ENCODE measurements at places on chromosomes 5 and 9.

DNA sequence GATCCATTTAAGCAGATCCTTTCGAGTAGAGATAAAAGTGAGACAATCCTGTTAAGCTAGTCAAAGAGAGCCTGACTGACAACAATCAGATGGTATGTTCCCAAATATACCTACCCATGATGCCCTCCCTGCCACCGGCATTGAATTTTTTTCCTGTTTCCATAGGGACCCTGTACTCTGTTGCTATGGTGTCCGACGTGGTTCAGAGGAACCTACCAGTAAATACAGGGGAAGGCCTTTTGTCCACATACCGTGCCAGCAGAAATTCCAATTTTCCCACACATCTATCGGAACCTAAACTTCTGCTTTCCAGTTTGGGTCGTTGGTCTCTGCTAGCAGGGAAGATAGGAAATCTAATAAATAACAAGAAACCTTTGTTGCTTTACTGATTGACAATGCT, 64.7 kb downstream of the MEGF10 start:
- DNase-seq: no peak

GRCh38 chr5:91132550-91132949, 250.6 kb downstream of the ARRDC3 start:
- no peak for DNase-seq

GRCh38 chr9:29730163-29730562, 2156.9 kb upstream of the C9orf72 start:
- no peak for DNase-seq

DNA sequence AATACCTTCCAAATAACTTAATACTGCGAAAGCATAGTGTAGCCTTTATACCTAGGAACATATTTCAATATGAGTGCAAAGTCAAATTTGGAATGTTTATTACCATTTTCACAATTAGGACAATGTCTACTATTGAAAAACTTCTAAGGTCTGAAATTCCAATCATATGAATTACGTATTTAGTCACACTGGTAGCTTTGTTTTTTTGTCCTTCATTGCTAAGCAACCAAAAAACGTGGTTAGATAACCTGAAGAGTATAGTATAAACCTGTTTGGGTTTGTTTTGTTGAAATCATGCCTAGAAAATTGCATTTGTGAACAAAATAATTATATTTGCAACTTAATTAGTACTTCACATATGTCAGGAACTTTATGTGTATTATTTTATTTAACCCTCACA, 134.2 kb downstream of the FBXO4 start:
- DNase-seq: no peak

GRCh38 chr9:130268521-130269211, 3.1 kb downstream of the HMCN2 start:
- no peak for DNase-seq

DNA sequence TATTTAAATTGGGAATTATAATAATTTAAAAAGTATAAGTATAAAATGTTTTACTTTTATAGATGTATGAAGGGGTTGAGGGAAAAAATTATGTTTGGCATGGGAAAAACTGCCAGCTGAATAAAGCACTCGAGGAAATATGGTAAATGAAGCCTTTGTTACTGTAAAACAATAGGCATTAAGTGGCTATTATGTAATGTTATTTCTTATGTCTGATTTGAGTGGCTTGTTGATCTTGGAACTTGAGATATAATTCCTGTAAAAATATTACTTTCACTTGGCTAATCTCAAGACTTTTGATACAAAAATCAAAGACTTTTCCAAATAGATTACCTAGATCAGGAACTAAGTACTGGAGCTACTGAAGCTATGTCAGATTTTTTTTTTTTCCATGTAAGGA, 182.9 kb downstream of the CD180 start:
- no peak for DNase-seq

GRCh38 chr5:170630711-170631141, 126.9 kb downstream of the KCNIP1 start:
- DNase-seq: no peak

GRCh38 chr5:136236479-136237083, 43.6 kb upstream of the SMIM32 start:
- no peak for DNase-seq

DNA sequence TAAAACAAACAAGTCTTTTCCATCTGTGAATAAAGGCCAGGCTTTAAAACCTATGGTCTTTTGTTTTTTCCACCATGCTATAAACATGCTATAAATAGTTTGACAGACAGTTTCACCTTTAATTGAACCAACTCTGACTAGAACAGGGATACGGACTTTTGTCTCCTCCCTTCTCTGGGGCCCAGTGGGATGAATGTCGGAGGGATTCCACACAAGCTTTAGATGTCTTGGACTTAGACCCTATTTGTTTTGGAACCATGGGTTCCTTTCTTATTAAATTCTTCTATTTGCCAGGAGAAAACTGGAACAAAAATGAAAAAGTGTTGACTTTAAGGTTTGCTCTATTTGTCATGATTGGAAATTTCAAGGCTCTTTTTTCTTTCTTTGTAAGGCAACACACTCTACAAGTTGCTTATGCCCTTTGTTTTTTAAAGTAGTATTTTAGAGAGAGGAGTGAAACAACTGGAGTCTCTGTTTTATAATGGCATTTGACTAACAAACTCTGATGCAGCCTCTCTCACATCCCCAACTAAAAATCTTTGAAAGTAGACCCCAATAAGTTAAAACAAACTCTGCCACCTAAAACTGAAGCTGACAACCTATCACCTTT, 145.3 kb downstream of the MLLT3 start:
- no peak for DNase-seq

GRCh38 chr5:95718203-95718602, 12.9 kb upstream of the RHOBTB3 start:
- DNase-seq: no peak

GRCh38 chr9:88258024-88258423, 119.7 kb upstream of the SPATA31C2 start:
- DNase-seq: no peak

GRCh38 chr5:2130361-2130760, 247.6 kb upstream of the IRX4 start:
- no peak for DNase-seq

DNA sequence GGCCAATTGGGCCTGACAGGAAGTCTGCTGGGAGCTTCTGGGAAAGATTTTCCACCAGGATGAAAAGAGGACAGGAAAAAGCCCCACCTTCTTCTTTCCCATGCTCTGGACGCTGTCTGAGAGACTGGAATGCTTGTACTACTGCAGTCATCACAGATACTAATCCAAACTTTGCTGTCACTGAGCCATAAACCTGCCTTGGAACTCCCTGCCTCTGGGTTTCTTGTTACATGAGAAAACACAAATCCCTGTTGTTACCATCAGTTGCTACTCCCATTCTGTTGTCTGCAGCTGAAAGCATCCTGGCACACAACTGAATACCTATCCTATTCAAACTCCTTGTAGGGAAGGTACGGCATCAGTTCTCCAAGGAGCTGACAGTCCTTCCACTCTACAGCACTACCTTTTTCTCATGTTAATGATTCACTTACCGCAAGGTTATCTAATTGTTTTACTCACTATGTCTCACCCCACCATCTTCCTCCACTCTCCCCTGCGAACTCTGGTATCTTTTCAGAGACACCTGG, 167.5 kb downstream of the CDK5RAP2 start:
- peak; percentile 39 for DNase-seq

GRCh38 chr5:179405054-179405416, 59.8 kb upstream of the ADAMTS2 start:
- DNase-seq: no peak

- no peak for DNase-seq
Measured at GRCh38 chr5:72531496-72532190, 24.4 kb upstream of the ZNF366 start.

- no peak for DNase-seq
Measured at GRCh38 chr5:164376843-164377242, 871.4 kb downstream of the MAT2B start.

GRCh38 chr5:178569485-178569884, 20.7 kb downstream of the COL23A1 start:
- no peak for DNase-seq

- DNase-seq: no peak
Measured at GRCh38 chr9:5440426-5440825, 2.7 kb upstream of the PLGRKT start.

DNA sequence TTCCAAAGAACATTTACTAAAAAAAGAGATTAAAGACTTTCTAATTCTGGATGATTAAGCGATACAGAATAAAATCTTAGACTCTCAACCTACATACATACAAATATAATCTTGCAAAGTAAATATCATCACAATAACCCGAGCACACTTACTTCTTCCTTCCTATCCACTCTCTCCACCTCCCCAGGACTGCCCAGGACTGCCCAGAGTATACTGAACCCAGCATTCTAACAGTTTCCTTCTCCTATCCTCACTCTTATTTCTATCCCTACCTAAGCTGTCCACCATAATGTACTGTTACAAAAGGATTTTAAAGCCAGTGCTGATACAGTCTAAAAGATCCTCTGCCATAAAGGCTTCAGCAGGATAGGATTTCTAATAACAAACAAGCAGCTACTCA, 413.3 kb upstream of the POU5F2 start:
- DNase-seq: no peak

GRCh38 chr5:15844871-15845270, 334.7 kb downstream of the MARCHF11 start:
- DNase-seq: no peak

GRCh38 chr5:65105301-65105700, 336.6 kb downstream of the CWC27 start:
- DNase-seq: no peak

GRCh38 chr5:116573702-116574366, 789 bp downstream of the SEMA6A start:
- no peak for DNase-seq

- no peak for DNase-seq
Measured at GRCh38 chr5:60257596-60258271, 364.2 kb upstream of the PDE4D start.

DNA sequence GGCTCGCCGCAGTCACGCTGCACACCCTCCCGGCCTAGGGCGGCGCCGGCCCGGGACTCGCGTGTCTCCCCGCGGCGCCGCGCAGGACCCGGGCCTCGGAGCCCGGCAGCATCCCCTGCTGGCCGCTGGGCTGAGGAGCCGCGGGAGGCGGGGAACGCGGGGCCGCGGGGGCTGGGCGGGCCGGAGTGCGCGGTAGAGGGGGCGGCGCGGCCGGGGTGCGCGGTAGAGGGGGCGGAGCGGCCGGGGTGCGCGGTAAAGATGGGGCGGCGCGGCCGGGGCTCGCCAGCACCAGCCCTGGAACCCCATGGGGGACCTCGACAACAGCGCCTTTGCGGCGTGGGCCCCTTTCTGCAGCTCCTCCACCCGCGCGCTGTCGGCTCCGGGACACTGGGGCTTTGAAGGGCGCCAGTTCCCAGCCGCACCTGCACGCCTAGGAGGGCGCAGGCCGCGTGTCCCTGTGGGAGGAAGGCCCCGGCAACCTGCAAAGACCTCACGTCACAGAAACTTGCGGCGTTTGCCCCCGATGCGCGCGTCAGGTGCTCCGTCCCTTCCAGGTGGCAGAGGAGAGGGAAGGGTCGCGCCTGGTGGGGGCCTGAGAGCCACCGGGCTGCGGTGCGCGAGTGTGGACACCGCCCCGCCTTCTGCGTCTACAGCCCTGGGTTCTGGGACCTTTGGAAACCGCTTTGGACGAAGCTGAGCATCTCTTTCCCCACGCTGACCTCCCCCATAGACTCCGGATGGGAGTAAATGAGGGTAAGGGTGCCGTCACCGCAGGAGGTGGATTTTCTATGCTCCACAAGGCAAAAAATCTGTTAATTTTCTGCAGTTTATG, 49.6 kb downstream of the NSUN2 start:
- DNase-seq: no peak

All from AG04450 (cell line).